Fibroblast of skin of scalp (primary cell): ENCODE measurements at places on chromosomes 3 and 15.

GRCh38 chr3:24502690-24503089 lies 8.0 kb upstream of the THRB start:
- peak; percentile 40 for DNase-seq

- no peak for DNase-seq
These were observed 131.7 kb downstream of the DTWD1 start for GRCh38 chr15:49752517-49752916.

GRCh38 chr3:123089611-123090331 lies 22.9 kb downstream of the PDIA5 start:
- DNase-seq: no peak

DNA sequence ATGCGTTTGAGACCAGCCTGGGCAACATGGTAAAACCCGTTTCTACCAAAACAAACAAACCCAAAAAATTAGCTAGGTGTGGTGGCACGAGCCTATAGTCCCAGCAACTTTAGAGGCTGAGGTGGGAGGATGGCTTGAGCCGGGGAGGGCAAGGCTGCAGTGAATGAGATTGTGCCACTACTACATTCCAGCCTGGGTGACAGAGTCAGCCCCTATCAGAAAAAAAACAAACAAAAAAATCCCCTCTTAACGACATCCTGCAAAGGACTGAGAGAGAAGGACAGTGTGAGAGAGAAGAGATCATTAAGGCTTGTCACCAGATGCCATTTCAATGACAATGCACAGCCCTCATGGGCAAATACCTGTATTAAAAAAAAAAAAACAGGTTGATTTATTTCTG lies 266.7 kb upstream of the ATP10A start:
- DNase-seq: no peak

DNA sequence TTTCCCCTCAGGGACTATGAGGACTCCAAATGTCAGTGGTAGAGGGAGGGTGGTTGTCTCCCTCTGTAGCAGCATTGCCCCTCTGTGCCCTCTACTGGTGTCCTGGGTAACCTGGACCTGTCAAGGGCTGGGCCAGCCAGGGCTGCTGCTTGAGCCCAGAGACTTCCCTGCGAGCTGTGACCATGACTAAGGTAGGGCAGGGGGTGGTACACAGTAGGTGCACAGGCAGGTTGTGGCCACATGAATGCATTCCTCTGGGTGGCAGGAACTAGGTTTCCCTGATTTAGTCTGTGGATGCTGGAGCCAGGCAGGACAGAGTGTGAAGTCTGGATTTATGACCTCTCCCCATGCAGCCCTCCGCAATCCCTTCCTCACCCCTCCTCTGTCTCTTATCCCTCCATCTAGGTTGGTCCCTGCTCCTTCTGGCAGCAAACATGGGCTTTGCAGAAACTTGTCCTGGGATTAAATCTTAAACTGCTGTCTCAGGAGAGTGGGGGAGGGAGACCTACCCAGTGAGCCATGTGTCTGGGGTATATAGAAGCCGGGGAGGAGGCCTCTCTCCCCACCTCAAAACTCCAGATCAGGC lies 8.7 kb upstream of the SEMA3F start:
- no peak for DNase-seq

- DNase-seq: no peak
These were observed 74.4 kb downstream of the THRB start for GRCh38 chr3:24420224-24420623.

- DNase-seq: no peak
These were observed 9.2 kb downstream of the SLC25A36 start for GRCh38 chr3:140950863-140951262.
